ENCODE measurements at places on chromosomes 2 and 18.

DNA sequence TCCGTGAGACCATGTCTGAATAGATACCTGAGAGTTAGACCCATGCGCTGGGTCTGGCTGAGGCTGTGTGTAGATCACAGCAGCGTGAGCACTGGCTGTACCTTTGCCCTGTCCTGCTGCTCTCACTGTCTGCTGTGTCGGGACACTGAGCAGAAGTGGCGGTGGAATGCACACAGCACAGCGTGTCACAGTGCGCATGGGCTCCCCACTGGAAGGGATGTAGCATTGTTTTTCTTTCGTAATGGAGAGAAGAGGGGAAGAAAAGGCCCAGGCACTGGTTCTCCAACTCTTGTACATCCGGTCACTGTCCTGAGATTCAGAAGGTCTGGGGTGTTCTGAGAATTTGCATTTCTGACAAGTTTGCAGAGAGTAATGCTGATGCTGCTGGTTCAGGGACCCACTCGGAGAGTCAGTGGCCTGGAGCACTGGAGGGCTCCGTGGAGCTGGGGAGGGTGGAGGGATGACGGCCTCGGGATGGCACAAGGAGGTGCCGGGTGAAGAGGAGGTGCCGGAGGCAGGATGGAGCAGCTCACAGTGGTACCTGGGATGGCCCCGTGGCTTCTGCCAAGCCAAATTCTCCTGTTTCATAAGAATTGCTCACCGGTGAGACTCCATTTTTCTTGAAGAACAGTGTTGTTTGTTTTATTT lies 252.8 kb downstream of the LDLRAD4 start:
- no peak for DNase-seq

DNA sequence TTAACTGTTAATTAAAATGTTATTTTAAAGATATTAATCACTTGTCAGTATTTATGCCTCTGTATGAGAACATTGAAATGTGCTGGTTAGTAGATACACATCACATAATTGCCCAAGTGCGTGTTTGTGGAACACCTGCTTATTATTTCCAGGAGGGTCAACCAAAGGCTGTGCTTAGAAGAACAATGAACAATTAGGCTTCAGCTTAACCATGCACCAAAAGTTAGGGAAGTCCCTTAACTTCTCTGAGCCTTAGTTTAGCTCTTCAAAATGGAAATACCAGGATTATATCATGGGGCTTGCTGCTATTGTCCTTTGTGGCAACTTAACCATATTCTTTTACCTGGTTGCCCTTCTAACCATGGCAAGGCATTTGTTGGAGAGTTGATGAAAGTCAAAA lies 43.0 kb upstream of the PLA2R1 start:
- no peak for DNase-seq

DNA sequence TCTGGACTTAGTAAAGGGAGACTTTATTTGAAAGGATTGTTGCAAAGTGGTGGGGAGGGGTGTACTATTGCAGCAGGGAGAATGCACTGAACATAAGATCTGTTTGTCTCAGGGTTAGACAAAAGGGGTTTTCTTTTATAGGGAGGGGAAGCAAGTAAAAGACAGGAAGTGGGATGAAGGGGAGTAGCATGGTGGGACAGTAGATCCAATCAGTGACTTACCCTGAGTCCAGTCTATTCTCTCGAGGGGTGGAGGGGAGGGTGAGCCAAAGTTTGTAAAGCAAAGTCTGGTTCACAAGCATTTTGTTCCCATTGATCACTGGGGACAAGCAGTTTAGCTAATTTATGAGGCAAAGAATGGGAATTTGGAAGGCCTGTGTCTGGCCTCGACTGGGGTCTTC lies 35.0 kb upstream of the CYP27C1 start:
- DNase-seq: no peak

DNA sequence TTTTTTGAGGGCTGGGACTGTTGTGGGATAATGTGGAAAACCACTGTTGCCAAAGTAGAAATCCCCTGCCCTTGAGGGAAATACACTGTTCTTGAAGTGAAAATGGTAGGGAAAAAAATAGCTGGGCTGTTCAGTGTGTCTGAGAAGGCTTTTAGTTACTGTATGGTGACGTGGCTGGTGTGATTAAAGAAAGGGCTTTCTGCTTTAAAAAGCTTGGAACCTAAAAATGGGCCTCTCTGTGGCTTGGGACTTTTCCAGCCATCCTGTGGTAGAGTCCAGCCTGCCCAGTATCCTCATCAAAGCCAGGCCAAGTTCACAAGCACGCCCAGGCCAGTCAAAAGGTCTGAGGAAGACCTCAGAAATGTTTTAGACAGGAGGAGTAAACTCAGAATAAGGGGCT lies 6.8 kb downstream of the MGAT5 start:
- DNase-seq: no peak

DNA sequence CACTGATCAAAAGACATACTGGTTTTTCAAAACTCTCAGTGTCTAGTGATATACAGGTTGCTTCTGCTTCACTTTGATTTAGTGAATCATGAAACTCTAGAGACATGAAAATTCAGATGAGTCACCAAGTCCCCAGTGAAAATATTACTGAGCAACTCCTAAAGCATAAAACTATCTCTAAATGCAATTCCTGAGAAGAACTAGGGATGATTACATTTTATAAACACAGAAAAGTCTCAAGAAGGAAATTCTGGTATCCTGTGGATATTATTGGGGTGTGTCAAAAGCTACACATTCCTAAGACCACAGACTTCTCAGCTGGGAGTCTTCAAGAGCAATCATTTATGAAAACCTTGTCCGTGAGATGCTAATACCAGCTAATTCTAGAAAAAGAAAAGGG lies 9.7 kb downstream of the LRRTM4 start:
- DNase-seq: no peak

DNA sequence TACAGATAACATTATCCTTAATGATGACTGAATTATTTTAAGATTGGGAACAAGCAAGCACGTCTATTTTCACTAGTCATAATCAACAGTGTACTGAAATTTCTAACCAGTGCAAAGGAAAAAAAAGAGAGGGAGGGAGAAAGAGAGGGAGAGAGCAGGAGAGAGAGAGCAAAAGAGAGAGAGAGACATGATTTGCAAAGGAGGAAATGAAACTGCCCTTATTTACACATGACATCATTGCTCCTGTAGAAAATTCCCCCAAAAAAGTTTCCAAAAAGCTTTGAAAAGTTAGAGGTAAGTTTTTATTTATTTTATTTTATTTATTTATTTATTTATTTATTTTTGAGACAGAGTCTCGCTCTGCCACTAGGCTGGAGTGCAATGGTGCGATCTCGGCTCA lies 355.3 kb upstream of the CELF4 start:
- DNase-seq: no peak

- no peak for DNase-seq
Observed at GRCh38 chr2:112136096-112136495, 2.1 kb upstream of the FBLN7 start.

DNA sequence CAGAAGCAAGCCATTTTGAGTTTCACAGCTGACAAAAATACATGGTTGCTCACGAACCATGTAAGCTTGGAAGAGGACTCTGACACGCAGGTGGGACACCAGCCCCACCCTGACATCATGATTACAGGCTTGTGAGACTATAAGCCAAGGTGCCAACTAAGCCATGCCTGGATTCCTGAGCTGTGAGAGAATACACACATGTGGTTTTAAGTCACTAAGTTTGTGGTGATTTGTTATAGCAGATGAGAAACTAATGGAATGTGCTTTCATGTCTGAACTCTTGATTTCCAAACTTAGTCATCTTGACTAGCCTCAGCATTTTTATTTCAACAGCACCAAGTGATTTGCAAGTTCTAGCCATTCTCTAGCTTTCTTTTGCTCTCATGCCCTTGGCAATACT lies 676.1 kb upstream of the CELF4 start:
- DNase-seq: no peak

GRCh38 chr18:69617888-69618287 lies 217.2 kb downstream of the DOK6 start:
- DNase-seq: no peak

GRCh38 chr18:38801640-38802039 lies 1236.0 kb upstream of the CELF4 start:
- DNase-seq: no peak

DNA sequence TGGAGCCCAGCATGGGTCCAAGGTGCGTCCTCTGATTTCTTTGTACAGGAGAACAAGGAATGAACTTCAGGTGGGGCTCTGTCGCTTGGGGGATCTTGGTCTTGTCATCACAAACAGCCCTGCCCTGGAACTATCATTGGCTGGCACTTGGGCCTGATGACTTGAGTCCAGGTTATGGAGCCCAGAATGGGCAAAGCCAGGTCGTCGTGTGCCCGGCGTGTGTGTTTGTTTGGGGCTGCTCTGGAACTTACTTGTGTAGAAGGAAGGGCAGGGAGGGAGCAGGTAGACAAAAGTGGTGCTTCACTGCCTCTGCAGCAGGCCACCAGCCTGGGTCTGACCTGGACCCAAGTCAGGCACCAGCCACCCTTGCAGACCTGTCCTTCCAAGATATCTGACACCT lies 306.3 kb upstream of the HS6ST1 start:
- DNase-seq: no peak

DNA sequence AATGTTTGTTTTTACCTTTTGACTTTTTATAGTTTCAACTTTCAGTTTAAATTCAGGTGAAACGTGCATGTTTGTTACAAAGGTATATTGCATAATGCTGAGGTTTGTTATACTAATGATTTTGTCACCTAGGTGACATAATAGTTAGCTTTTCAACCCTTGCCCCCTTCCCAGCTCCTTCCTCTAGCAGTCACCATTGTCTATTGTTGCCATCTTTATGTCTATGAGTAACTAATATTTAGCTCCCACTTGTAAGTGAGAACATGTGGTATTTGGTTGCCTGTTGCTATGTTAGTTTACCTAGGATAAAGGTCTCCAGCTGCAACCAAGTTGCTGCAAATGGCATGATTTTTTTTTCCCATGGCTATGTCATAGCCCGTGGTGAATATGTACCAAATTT lies 322.3 kb upstream of the SETBP1 start:
- DNase-seq: no peak

DNA sequence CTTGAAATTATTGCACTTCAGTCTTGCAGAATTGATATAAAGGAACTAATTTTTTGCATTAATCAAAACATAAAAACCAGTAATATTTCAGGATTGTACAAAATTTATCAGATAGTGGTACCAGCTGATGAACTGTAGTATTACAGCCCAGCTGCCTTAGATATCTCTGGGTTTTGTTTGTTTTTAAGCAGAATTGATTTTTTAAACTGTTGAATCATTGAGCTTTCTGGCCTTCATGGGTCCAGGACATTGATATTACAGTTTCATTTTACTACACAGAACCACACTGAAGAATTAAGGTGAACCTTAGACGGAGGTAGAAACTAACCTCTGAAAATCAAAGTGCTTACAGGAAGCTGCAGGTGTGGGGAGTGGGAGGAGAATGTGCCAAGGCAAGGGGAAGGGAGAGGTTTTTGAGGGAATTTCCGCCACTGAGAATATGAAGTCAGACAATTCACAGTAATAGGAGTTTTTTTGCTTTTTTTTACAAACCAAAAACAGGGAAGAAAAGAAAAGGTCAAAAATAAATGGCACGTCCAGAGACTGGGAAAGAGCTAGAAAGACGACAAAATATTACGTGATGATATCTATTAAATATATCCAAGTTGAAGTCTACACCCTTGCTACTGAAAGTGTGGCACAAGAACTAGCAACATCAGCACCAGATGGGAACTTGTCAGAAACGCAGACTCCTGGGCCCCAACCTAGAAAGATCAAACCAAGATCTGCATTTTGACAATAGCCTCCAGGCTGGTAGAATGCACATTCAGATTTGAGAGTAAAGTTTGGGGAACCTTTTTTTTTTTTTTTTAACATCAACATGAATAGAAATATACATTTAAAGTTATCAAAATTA lies 40.8 kb upstream of the SPAG16 start:
- DNase-seq: no peak

- DNase-seq: no peak
Observed at GRCh38 chr18:43525169-43525568, 247.9 kb upstream of the SYT4 start.

GRCh38 chr2:124810132-124810531 lies 785.0 kb downstream of the CNTNAP5 start:
- DNase-seq: no peak

DNA sequence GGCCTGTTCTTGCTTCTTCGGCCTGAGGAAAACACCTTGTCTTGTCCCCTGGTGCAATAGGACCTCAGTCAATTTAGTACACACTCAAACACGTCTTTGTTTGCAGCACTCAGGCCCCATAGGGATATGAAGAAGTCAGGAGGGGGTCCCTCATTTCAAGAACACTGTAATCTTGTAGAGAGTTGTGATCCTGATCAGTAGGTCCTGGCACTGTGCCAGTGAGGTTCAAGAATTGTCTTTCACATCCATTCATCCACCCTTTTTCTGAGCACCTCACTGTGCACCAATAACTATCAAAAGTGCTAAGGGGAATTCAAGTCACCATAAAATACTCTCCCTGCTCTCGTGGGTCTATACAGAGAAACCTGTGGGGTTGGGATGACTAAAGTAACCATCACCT lies 131.4 kb upstream of the LHCGR start:
- DNase-seq: no peak

GRCh38 chr2:8447610-8448221 lies 234.1 kb upstream of the ID2 start:
- no peak for DNase-seq

- DNase-seq: no peak
Observed at GRCh38 chr2:79071078-79071477, 16.7 kb downstream of the REG1B start.

DNA sequence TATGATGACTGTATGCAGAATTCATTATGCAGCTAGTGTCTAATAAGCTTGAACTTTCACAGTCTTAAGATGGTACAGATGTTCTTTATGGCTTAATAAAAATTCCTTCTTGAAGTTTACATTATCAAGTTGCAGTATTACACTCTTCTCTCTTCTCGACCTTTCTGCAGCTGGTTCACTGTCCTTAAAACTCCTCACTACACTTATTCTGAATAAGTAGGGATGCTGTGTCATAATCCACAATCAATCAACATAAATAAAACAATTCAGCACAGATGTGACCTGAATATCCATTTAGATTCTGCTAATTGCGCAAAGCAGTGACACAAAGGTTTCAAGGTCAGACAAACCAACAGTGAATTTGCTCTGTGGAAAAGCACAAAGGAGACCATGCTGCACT lies 356.8 kb downstream of the SUCLG1 start:
- DNase-seq: no peak

- DNase-seq: no peak
Observed at GRCh38 chr2:237590272-237591140, at the start of gene RAB17. Gene RAB17 (minus strand): TSS chr2:237590734. CDS start chr2:237586154, 4,580 bp downstream.

DNA sequence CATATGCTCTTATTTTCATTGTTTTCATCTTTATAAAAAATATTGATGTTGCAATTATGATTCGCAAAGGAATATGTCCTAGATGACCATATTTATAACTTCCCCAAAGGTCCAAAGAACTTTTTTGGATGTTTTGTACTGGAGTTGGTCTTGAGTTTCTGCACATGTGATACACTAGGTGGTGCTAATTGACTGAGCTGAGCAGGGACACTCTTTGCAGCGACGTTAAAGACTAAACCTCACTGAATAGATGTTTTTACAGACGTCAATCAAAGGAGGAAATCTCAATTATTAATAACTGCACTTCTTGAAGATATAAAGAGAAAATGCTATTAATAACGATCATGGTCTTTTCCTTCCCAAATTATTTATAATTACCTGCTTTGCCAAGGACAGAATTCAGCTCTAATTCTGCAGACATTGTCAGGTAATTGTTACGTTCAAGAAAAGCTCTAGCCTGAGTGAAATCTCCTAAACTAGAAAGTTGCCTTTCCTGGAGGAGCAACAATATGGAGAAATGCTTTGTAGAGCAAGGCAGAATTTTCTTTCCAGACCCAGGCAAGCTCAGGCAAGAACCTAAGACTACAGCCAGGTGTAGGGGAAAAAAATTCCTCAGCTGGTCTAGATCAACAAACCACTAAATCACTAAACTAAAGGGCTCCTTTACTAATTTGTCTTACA lies 119.3 kb upstream of the RBBP8 start:
- DNase-seq: no peak
